ENCODE measurements at places on chromosomes 6 and 20.

GRCh38 chr20:8809107-8809953 is 259.6 kb upstream of the PLCB4 start:
- DNase-seq: no peak

GRCh38 chr6:163254341-163254835 is 160.1 kb upstream of the QKI start:
- DNase-seq: no peak

GRCh38 chr20:48827855-48828733 is at the start of gene PREX1:
Gene PREX1 (minus strand): TSS chr20:48827999. CDS start chr20:48827860, 139 bp downstream.
- peak; percentile 87 for DNase-seq

DNA sequence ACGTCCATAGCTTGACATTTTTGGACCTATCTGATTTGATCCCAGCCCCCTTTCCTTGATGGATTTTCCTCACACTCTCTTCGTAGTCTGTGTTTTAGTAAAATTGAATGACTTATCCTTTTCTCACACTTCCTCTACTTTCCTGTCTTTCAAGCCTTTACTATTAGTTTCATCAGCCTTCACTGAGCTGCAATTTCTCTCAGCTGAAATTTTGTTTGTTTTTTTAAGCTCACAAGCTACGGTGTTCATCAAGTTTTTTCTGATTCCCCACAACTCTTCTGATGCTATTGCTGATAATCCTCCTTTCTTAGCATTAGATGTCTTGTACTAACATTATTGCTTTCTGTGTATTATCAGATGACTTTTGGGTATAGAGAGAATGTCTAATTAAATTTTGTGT is 263.7 kb downstream of the TBX18 start:
- DNase-seq: no peak

- no peak for DNase-seq
Measured at GRCh38 chr20:63084563-63084927, 77.8 kb upstream of the BHLHE23 start.

DNA sequence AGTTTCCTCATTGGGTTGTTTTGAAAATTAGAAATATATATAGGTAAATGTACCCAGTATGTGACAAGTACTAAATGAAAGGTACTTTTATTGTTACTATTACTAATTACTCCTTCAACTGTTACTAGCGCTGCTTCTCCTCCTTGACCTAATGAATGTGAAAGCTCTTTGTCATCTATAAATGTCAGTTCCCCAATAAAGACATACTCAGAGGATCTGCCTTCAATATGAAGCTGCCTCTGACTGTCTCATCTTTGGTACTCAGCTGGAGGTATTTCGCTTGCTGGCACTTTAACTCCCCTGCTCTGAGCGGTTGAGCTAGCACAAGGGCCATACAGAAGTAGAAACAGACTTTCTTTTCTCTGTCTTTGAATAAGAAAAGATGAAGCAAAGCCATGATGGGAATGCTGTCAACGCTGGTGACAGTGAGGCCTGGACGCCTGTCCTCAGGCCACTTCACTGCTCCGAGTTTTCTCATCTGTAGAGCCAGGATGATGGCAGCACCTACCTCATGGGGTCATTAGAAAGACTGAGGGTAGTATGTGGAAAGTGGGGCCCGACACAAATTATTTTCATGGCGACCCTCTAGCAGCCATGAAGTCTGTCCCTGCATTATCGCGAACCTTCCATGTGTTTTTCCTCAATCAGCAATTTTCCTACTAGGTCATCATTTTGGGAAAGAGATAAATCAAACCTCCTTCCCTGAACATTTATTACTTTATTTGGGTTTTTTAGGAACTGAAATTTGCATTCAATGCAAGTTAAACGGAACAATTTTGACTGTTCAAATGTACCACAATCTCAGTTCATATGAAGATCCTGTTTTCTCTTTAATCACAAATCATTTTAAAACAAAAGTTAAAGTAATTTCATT is 55.9 kb upstream of the SNX9 start:
- no peak for DNase-seq

DNA sequence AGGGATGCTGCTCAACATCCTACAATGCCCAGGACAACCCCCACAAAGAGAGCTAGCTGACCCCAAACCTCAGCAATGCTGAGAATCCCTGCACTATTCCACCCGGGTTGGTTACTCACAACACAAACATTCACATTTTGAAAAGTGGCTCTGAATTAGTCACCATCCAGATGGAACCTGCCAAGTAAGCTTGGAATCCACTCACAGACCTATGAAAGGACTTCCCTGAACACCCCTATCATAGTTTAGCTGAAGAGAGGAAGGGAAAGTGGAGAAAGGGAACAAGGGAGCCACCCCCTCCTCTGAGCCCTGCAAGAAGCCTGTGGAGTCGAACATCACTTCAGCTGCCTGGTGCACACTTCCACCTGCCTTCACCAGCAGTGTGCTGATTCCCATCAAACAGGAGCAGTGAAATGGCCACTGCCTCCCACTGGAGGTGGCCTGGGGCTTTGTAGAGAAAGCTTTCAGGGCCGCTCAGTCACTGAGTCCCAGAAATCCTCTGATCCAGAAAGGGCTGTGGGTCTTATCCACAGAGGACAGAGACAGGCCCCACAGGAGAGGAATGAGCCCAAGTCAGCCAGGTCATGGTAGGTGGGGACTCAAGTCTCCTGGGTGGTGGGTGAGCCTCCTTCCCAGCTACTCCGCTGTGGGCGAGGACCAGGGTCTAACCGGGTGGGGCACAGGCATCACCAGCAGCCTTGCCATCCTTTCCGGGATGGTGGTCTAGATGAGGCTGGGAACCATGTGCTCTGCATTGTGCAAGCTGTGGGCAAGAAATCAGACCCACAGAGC is 203.7 kb downstream of the SYNDIG1 start:
- DNase-seq: no peak

DNA sequence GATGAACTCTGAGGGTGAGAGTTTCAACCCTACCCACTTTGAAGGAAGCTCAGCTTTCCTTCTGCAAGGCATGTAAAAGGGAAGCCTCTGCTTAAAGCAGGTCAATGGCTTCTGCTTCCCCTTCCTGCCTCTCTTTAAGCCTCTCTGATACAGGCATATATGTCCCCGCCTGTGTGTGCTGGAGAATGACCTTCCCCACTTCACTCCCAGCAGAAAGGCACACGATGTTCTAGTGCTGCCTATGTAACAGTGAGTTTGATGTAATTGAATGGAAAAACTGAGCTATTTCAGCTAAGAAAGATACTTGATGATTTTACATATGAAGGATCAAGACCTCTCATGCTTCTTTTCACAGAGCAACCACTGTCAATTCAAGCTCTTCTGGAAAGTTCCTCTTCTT is 632.2 kb downstream of the HACE1 start:
- no peak for DNase-seq

DNA sequence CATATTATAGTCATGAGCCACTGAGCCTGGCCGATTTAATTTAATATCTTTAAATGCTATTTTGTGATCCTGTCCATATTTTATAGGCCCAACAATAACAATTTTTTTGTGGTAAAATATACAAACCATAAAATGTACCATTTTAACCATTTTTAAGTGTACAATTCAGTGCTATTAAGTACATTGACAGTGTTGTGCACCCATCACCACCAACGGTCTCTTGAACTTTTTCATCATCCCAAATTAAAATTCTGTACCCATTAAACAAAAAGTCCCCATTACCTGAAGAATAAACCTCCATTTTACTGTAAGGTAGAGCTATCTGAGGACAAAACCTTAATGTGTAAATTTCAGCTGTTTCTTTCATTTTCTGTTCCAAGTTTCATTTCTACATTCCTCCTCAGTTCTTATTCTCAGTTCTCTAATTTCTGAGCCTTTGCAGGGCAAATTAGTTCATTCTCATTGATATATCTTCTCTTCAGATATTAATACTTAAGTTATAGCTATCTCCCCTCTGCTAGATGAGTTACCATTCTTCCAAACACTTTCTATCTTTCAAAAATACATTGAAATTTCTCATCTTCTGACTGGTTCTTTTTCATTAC is 10.3 kb downstream of the MTO1 start:
- DNase-seq: no peak

- no peak for DNase-seq
Measured at GRCh38 chr6:160030103-160030502, 61.2 kb downstream of the IGF2R start.

GRCh38 chr6:30411515-30412207 is 66.7 kb downstream of the RPP21 start:
- peak; percentile 68 for DNase-seq

GRCh38 chr20:12699374-12700228 is 309.2 kb upstream of the SPTLC3 start:
- no peak for DNase-seq

DNA sequence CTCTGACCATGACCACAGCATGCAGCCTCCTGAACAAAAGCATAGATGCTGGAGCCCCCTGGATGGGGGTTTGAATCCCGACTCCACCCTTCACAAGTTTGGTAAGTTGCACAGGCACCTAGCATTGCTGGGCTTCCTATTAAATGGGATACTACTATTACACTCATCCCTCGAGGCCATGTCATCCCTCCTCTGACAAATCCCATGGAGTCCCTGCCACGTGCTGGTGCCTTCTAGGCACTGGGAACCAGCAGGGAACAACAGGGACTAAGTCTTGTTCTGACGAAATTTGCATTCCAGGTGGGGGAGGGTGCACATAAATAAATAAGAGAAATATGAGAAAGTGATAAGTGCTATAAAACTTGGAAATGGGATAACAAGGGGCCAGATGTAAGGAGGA is 15.3 kb upstream of the SIRPA start:
- DNase-seq: no peak

- no peak for DNase-seq
Measured at GRCh38 chr6:98036344-98036923, 753.4 kb upstream of the MMS22L start.

- DNase-seq: no peak
Measured at GRCh38 chr6:106637051-106637716, 7.8 kb downstream of the QRSL1 start.

GRCh38 chr6:150296890-150297289 is 71.9 kb upstream of the IYD start:
- DNase-seq: no peak

- DNase-seq: no peak
Measured at GRCh38 chr6:53961679-53962370, 149.4 kb upstream of the MLIP start.

DNA sequence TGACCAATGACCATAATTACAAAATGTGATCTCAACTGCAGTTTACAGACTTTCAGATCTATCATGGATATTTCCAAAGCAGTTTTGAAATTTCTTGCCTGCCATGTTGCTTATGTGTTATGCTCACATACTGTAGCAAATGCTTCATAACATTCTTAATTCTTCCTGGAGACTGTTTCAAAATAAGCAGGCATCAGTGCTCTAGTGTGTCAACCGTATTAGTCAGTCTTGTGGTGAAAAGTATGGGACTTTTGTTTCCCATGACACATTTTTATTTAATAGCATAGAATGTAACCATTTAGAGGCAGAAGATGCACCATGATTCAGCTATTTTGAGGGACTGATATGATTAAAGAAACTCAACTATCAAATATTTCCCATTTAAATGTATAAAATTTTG is 1.7 kb downstream of the POPDC3 start:
- no peak for DNase-seq

GRCh38 chr6:35624341-35625070 is 64.2 kb downstream of the FKBP5 start:
- peak; percentile 47 for DNase-seq

- no peak for DNase-seq
Measured at GRCh38 chr20:58800134-58800871, 50.4 kb downstream of the GNAS-AS1 start.

GRCh38 chr6:110882824-110883554 is 8.4 kb downstream of the AMD1 start:
- no peak for DNase-seq
